Natural killer cell (primary cell): ENCODE measurements at places on chromosomes 5 and 9.

DNA sequence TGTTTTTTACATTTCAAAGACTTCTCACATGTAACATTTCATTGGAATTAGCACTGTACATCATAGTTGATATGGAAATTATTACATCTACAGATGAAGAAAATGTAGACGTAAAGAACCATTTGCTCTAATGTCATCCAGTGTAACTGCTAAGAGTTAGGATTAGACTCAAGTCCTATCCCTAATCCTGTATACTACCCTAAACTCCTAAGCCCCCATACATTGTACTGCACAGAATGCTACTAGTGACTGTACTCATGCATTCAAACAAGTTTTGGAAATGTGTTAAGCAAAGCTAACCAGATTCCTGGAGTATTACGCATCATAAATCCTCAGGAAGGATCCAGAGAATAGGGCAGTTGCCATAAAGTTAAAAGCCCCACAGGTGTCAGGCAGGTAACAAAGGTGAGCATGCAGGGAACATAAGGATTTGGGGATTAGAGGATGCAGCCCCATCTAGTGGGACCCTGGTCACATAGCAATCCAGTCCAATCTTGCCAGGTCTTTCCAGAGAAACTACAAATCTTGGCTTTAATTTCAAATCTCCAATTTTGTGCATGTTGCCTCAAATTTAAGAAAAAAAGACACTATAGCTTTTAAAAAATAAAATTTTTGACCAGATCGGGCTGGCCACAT, 32.0 kb downstream of the HAVCR1 start:
- no peak for DNase-seq

GRCh38 chr9:69542942-69543704, 129.0 kb downstream of the APBA1 start:
- no peak for DNase-seq

- no peak for DNase-seq
Measured at GRCh38 chr9:6723881-6724420, 33.8 kb upstream of the KDM4C start.

GRCh38 chr5:10540036-10540544, 23.8 kb upstream of the ANKRD33B start:
- no peak for DNase-seq

DNA sequence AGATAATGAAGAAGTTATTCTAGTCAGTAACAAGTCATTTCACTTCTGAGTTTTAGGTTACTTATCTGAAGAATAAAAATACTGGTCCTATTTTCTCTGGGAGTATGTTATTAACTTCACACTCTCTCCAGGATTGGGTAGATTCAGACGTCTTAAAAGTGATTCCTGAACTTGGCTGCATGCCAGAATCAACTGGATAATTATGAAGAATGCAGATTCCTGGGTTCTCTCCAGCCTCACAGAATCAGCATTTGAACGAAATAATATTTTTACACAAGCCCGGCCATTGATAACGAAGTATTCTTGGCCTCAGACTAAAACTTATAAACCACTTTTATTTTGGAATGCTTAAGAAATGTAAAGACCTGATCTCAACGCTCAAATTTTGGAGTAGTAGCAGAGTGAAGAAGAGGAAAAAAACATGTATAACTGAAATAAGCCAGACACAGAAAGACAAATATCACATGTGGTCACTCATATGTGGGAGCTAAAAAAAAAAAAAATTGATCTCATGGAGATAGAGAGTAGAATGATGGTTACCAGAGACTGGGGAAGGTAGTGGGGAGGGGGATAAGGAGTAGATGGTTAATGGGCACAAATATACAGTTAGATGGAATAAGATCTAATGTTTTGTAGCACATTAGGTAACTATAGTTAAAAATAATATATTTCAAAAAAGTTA, 507.3 kb downstream of the ISL1 start:
- DNase-seq: no peak

GRCh38 chr5:143836161-143836725, 24.3 kb downstream of the HMHB1 start:
- DNase-seq: no peak

DNA sequence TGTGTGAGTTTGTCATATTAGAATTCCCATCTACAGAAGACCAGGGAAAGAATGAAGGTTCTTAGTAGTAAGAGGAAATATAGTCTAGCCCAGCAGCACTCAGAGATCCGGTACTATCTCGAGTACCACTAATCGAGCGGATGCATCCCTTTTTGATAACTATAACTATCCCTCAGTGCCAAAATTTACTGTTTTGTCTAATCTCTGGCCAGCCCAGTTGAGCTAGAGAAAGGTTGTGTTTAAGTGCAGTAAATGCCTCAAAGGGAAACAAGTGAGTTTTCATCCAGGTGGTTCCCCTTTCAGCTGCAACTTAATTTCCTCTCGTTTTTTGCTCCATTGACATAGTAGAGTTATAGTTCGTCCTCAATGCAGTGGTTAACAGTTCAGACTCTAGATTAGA, 146.7 kb downstream of the GPBP1 start:
- DNase-seq: no peak

DNA sequence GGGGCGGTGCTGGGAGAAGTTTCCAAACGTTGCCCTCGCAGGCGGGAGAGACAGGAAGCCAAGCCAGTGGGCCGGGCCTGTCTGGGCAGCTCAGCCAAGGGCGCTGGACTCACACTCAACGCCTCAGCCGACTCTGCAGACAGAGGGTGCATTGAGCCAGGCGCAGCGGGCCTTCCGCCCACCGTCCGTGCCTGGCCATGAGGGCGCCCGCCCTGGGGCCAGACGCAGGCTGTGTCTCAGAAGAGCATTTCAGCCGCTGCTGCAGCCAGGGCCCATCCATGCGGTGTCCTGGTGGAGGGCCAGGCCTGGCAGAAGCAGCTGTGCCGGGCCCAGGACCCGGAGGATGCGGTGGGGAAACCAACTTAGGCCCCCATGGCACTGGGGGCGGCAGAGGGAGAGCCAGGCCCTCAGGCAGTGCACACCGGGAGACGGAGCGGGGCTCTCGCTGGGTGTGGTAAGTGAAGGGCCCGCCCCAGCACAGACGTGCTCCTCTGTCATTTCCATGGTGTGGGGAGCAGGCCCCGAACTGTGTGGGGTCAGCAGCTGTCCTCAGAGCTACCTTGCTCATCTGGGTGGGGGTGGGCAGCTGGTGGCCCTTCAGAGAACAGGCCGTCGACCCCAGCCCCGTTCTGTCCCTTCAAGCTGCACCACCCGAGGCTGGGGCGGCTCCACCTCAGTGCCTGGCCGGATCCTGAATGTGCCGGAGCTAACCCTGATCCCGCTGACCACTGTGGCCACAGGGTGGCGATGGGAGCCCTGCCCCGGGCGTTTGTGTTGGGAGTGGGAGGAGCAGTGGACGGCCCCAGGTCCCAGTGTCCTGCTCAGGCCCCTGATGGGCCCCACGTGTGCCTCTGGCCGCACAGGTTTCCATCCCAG, 18.0 kb downstream of the DNLZ start:
- DNase-seq: no peak

GRCh38 chr9:13377171-13377925, 97.9 kb upstream of the MPDZ start:
- no peak for DNase-seq

- peak; percentile 77 for DNase-seq
Measured at GRCh38 chr9:124126648-124127646, 115.4 kb downstream of the LHX2 start.

- DNase-seq: no peak
Measured at GRCh38 chr9:90539286-90539685, 103.3 kb downstream of the DIRAS2 start.

- no peak for DNase-seq
Measured at GRCh38 chr9:18976221-18976708, 56.7 kb downstream of the SAXO1 start.

DNA sequence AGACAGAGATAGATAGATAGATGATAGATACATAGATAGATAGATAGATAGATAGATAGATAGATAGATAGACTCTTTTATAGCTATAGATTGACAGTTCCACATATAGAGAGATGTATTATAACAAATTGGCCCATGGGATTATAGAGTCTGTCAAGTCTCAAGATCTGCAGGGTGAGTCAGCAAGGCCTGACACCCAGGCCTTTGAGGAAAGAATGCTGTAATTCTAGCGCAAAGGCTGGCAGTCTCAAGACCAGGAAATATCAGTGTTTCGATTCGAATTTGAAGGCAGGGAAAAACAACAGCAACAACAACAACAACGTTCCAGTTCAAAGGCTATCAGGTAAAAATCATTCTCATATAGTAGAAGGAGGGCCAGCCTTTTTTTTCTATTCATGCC, 339.2 kb upstream of the CDH9 start:
- DNase-seq: no peak

DNA sequence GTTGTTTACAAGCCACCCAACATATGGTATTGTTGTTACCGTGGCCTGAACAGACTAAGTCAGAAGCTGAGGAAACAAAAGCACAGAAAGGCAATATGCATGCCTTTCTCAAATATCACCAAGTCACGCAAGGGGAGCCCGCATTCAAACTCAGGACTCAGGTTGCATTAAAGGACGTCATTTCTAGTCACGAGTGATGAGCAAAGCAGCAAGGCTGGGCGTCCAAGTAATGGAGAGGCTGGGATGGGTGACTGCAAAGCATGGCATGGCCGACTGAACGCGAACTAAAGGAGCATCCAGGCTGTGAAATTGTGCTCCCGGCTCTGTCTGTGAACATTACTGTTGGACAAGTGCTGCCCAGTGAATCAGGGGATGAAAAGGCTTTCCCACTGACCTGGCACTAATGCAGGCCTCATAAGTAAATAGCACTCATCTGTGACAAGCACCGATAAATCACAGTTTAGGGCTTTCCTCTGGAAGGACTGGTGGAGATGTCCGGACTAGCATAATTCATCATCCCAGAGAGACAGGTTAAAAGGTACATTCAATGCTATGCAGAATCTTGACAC, 202.8 kb downstream of the SPOCK1 start:
- DNase-seq: no peak

DNA sequence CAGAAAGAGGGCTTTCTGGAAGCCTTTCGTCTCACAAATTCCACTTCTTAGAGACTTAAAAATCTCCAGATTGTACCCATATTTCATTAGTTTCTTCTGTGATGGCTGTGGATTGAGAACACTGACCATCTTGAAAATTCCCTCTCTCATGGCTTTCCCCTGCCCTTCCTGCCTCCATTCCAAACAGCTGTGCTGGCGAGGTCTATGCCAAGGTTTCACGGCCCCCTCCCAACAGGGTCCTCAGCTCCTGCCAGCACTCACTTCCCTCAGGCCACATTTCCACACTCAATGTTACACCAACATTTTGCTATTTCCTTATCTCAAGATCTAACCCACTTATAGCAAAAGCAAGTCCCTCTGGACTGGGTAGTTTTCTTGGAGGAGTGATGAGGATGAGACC, 40.3 kb upstream of the EQTN start:
- no peak for DNase-seq

DNA sequence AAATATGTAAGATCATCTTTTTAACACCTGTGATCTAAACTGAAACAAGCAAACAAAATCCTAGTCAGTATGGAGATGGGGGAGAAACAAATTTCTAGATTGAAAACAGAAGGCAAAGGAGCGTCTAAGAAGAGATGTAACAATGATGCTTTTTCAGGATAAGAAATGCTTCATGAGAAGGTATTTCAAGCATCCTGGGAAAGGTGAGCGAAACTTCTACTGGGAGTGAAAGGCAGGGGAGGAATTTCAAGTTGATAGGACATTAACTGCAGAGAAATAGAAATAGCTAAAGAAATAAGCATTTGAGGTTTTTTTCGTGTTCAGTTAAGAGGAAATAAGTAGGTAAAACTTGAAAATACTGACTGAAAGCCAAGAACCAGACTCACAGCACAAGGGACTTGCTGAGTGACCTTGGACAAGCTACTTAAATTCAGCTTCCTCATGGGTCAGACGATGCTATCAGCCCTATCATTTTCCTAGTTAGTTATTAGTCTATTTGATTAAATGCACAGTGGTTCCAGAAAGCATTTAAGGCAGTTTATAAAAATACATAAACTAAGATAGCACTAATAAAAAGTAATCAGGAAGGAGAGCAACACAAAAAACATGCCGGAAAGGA, 406.3 kb downstream of the PDE4D start:
- DNase-seq: no peak

- DNase-seq: no peak
Measured at GRCh38 chr9:37514999-37515398, 29.3 kb downstream of the POLR1E start.

GRCh38 chr5:32277798-32278197, 34.9 kb downstream of the MTMR12 start:
- DNase-seq: no peak

DNA sequence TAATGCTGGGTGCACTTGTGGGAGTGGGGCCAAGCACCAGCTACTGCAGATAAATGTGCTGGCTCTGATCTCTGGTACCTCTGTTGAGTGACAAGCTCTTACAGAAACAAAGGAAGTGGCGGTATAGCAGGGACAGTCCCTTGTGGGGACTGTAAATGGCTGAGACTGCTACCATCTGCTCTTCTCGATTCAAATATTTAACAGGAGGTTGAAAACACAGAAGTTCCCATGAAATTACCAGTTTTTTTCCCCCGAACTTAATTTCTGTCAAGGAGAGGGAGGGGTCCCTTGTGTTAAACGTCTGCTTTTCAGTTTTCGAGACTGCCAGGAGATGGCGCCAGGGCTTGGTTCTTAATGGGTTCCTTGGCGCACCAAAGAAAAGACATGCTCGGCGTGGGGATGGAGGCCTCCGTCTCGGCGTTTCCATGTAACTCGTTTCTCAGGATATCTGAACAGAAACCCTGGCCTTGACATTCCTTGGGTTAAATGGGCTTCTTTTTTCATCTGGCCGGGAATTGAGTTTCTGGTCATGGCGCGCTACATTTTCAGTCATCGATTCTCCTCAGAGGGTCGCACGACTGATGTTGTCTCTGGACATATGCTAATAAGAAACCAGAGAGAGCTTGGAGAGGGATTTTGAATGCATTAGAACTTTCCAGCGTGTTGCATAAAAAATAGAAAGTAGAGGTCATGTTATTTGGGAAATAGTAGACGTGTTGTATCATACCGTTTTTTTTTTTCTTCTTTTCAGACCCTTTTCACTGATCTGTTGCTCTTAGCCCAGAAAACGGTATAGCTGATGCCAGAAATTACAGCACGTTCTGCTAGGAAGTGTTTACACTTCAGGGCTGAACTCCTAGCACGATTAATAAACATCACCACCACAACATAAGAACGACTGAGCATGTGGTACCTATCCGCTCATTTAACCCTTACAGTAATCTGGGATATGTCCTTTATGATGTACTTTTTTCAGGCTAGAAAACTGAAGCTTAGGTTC, 64.0 kb downstream of the CARTPT start:
- no peak for DNase-seq

DNA sequence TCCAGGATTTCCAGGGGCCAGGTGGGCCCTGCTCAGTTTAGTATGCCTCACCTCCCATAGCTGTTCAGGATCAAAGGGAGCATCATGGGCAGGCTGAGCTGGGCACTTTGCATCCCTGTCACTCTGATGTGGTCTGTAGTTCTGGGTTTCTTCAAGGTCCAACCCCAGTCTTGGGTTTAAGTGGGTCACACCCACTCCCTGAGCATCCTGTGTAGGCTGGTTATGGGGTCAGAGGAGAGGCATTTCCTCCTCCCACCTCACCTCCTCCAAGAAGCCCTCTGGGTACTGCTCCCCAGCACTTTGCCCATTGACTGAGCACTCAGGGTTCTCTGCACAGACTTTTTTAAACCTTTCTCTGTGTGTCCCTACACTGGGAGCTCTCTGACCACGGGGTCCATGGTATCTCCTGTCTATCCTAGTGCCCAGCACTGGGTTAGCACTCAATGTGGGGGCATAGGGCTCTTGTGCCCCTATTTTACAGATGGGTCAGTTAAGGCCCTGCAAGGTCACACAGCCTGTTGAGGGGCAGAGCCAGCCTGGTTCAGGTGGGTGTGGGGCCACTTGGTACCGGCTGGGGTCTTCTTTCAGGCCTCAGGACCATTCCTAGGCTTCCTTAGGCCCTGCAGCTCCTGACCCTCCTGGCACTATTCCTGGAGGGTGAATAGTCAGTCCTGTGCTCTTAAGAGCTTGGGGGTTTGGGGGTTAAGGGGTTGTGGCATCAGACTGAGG, 19.0 kb downstream of the CXXC5 start:
- no peak for DNase-seq
